ENCODE measurements at places on chromosomes 12 and 14. TPM values are rescaled to one million over a fixed set of nuclear protein-coding genes. Genes with fewer than 3 reads are reported as not detected.

Gene OR6C76
- total RNA-seq: not detected

Gene PRIMA1
- total RNA-seq: 0.15 TPM

Gene GZMH
- total RNA-seq: 2.2 TPM

DNA sequence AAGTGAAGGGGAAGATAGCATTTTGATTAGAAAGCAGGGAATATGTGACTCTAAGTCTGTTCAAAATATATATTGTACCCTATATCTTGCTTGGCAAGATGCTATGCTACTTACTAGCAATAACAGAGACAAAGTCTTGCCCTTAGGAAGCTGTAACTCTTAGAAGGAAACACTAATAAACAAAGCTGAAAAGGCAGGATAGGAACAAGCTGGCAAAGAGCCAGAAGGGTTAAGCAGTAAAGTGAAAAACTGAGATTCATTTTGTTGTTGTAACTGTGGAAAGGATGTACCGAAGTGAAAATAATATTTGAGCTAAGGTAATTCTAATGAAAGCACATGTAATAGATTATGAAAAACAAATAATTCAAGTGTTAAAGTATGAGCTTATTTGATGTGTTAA, 527.1 kb upstream of the FLRT2 start:
- H3K4me3 ChIP-seq: no peak overlapping the region
- DNase-seq: no peak
- no peaks in the 10 kb centered on the region for H3K27me3 ChIP-seq
- no peaks in the 10 kb centered on the region for H3K36me3 ChIP-seq
- no peaks in the 10 kb centered on the region for H3K4me1 ChIP-seq

GRCh38 chr12:95131589-95132340, 58.3 kb upstream of the NR2C1 start:
- H3K27ac ChIP-seq: peak overlapping the region; percentile 2
- DNase-seq: no peak
- no peaks in the 10 kb centered on the region for H3K27me3 ChIP-seq
- H3K4me1 ChIP-seq: peaks cover 28% of the 10 kb centered on the region
- no peaks in the 10 kb centered on the region for H3K36me3 ChIP-seq
- H3K4me3 ChIP-seq: no peak overlapping the region

- H3K36me3 ChIP-seq: no peaks in the 10 kb centered on the region
- no peaks in the 10 kb centered on the region for H3K4me1 ChIP-seq
- H3K27ac ChIP-seq: no peak overlapping the region
- no peaks in the 10 kb centered on the region for H3K27me3 ChIP-seq
- H3K4me3 ChIP-seq: no peak overlapping the region
Observed at GRCh38 chr12:79521576-79521975, 169.2 kb downstream of the PAWR start.

DNA sequence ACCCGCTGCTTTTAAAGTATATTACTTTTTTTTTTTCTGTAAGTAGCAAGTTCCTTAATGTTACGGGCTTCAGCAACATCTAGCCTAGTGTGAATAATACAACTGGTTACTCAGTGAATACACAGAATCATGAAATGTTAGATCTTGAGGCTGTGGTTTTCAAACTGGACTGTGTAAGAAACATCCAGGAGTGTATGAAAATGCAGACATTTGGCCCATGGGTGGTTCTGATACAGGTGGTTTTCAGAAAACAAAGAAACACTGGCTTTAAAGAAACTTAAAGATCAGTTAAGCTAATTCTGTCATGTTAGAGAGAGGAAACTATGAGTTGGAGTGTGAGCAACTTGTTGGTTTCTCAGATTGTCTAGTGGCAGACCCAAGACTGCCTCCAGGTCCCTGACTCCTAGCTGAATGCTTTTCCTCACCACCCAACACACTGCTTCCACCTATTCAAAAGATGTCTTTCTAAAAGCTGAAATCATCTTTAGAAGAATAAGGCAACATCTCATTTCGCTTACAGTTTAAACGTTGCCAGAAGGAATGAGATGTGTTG, 36.1 kb downstream of the TBC1D30 start:
- DNase-seq: no peak
- H3K4me1 ChIP-seq: no peaks in the 10 kb centered on the region
- no peaks in the 10 kb centered on the region for H3K36me3 ChIP-seq
- H3K27me3 ChIP-seq: no peaks in the 10 kb centered on the region
- no peak overlapping the region for H3K27ac ChIP-seq
- H3K4me3 ChIP-seq: no peak overlapping the region

GRCh38 chr12:75364919-75365318, 26.0 kb upstream of the GLIPR1L2 start:
- H3K27me3 ChIP-seq: no peaks in the 10 kb centered on the region
- no peaks in the 10 kb centered on the region for H3K4me1 ChIP-seq
- no peaks in the 10 kb centered on the region for H3K36me3 ChIP-seq
- DNase-seq: no peak

DNA sequence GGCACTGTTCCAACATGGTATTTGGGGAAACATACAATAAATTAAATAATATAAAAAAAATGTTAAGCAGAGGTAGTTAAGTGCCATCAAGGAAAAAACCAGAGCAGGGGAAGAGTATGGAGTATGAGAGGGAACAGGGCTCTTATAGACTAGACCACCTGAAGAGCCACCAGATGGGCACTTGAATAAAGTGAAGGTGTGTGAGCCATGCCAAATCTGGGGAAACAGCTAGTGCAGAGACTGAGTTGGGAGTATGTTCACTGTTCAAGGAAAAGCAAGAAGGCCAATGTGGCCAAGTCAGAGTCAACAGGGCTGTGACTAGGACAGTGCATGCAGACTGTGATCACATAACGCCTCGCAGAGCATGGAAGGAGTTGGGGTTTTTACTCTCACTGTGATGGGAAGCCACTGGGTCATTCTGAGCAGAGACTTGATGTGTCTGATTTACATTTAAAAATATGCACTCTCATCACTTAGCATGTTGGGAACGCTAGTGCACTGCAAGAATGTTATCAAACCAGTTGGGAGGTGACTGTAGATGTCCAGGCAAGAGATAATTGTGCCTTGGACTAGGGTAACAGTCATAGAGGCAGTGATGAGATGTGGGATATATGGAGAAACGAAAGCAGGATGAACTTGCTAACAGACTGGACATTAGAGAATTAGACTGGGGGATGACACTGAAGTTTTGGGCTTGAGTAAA, 25.6 kb downstream of the NDUFA12 start:
- no peaks in the 10 kb centered on the region for H3K4me1 ChIP-seq
- no peaks in the 10 kb centered on the region for H3K36me3 ChIP-seq
- DNase-seq: no peak
- H3K27ac ChIP-seq: no peak overlapping the region
- no peak overlapping the region for H3K4me3 ChIP-seq

- H3K27me3 ChIP-seq: no peaks in the 10 kb centered on the region
- no peaks in the 10 kb centered on the region for H3K4me1 ChIP-seq
- no peak for DNase-seq
- H3K27ac ChIP-seq: no peak overlapping the region
- no peaks in the 10 kb centered on the region for H3K36me3 ChIP-seq
Observed at GRCh38 chr12:19525274-19525673, 86.0 kb downstream of the AEBP2 start.

DNA sequence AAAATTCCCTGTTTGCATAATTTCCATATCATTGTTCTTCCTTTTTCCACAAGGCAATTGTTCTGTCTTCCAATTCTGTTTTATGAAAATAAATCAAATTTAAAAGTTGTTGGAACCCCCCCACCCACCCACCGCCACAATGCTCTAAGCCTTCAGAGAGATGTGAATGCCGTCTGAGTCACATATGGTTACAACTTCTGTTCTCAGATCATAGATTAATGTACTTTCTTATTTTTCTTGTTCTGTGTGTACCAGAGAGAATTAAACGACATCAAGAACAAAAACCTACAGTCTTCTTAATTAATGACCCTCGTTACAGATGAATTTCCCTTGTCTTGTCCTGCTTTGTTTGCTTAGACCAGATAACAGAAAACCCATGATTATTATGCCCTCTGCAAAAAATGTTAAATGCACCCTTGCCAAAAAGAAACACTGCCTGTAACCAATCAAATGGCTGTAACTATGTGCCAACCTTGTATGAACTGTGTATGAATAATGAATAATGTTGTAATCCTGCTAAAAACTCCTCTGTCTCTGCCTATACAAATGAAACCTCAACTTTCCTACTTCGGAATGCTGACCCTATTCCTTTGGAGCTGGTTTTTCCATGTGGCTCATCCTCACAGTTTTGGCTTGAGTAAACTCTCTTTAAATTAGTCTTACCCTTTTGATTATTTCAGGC, 14.0 kb downstream of the OR6S1 start:
- peaks cover 25% of the 10 kb centered on the region for H3K27me3 ChIP-seq
- H3K4me1 ChIP-seq: peaks cover 25% of the 10 kb centered on the region
- H3K27ac ChIP-seq: no peak overlapping the region
- DNase-seq: no peak
- no peaks in the 10 kb centered on the region for H3K36me3 ChIP-seq
- no peak overlapping the region for H3K4me3 ChIP-seq

GRCh38 chr14:96928779-96929380, 131.7 kb downstream of the VRK1 start:
- no peaks in the 10 kb centered on the region for H3K4me1 ChIP-seq
- H3K27me3 ChIP-seq: no peaks in the 10 kb centered on the region
- no peak overlapping the region for H3K27ac ChIP-seq

DNA sequence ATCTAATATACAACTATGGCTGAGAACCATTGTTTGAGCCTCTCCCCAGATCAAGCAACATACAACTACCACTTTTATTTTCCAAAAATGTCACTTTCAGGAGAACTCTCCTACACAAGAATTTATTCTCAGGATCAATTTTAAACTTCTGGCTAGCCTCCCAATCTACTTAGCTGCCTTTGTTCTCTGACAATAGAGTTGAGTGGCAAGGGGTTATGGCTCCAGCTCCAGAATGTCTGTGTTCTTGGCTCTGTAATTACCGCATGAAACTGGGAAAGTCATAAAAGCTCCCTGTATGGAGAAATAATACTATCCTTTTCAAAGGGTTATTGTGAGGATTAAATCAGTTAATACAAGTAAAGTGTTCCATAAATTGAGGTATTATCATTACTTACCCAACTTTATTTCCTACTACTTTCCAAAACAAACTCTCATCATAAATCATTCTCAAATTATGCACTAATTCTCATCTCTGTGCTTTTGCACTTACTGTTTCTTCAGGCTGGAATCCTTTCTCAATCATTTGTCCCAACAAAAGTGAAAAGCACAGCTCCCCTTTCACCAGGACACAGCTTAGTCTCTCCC, 121.9 kb downstream of the GARIN6 start:
- H3K36me3 ChIP-seq: no peaks in the 10 kb centered on the region
- no peaks in the 10 kb centered on the region for H3K4me1 ChIP-seq
- H3K27me3 ChIP-seq: no peaks in the 10 kb centered on the region
- H3K4me3 ChIP-seq: no peak overlapping the region

DNA sequence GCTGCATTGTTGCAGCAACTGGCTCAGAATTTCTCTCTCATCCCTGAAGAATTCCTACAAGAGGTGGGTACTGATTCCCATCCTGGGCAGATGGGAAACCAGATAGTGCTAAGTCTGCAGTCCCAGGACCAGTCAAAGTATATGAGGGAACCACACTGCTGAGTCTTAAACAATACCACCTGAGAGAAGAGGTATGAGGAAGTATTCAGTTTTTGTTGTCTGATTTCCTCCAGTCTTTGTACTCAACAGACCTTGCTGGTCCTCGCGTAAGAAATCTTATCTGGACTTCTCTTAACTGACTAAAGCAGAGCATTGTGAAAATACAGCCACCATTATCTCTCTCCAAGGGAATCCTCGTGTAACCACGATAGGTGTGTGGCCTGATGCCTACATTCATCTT, 3.6 kb upstream of the EDDM3A start:
- H3K4me3 ChIP-seq: no peak overlapping the region
- no peaks in the 10 kb centered on the region for H3K4me1 ChIP-seq
- H3K27me3 ChIP-seq: no peaks in the 10 kb centered on the region
- H3K27ac ChIP-seq: no peak overlapping the region
- DNase-seq: no peak

DNA sequence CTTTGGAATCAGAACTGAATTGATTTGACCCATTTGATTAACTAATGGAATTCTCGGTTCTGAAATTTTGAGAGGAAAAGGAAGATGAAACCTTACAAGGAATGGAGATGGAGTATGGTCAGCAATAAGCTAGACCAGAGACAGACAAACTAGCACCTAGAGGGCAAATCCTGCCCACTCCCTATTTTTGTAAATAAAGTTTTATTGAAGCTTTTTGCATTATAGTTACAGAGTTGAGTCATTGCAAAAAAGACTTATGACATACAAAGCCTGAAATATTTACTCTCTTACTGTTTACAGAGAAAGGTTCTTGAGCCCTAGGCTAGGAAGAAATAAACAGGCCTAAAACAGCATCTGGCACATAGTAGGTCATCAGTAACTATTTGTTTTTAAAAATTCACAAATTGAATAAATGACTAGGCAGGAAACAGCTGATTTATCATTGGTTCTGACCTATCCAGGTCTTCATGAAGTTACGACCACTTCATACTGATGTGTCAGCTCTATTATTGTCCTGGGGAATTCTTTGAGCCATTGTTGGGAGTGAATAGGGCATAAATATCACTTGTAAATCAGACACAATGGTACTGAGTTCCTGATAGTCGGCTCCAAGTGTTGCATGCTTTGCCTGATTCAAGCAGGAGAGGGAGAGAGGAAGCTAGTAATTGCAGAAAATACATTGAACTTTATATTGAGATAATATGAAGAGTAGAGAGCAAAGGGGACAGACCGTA, 14.6 kb upstream of the STAB2 start:
- H3K36me3 ChIP-seq: no peaks in the 10 kb centered on the region
- no peak for DNase-seq
- H3K4me3 ChIP-seq: no peak overlapping the region
- no peaks in the 10 kb centered on the region for H3K4me1 ChIP-seq
- H3K27me3 ChIP-seq: peaks cover 4% of the 10 kb centered on the region

DNA sequence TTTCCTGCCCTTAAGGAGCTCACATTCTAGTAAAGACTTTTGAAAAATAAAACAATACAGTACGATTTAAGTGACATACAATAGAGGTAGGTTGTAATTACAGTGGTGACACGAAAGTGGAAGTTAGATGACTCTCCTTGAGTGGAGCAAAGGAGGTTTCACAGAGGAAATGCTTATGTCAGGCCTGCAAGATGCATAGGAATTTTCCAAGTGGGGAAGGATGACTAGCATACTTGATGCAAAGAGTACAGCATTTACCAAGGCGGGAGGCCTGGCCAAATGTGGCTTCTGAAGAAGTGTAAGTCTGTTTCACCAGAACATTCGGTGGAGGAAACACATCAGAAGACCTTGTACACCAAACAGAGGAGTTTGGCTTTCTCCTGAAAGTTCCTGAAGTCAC, 55.2 kb downstream of the ERO1A start:
- H3K4me3 ChIP-seq: no peak overlapping the region
- H3K27me3 ChIP-seq: no peaks in the 10 kb centered on the region
- no peak overlapping the region for H3K27ac ChIP-seq
- no peak for DNase-seq

- H3K4me3 ChIP-seq: no peak overlapping the region
- no peaks in the 10 kb centered on the region for H3K27me3 ChIP-seq
- no peaks in the 10 kb centered on the region for H3K36me3 ChIP-seq
- H3K27ac ChIP-seq: no peak overlapping the region
- no peaks in the 10 kb centered on the region for H3K4me1 ChIP-seq
Observed at GRCh38 chr12:14691560-14691959, 4.8 kb downstream of the GUCY2C start.

GRCh38 chr14:89379006-89379405, 38.0 kb downstream of the FOXN3 start:
- H3K4me1 ChIP-seq: no peaks in the 10 kb centered on the region
- H3K27ac ChIP-seq: no peak overlapping the region
- no peaks in the 10 kb centered on the region for H3K27me3 ChIP-seq
- DNase-seq: no peak
- no peak overlapping the region for H3K4me3 ChIP-seq
